ENCODE measurements at places on chromosomes 7 and 10. TPM values are rescaled to one million over a fixed set of nuclear protein-coding genes. Genes with fewer than 3 reads are reported as not detected.

Gene PTPRE
- 28.2 TPM for total RNA-seq

Gene TAF3
- 12.4 TPM for total RNA-seq

- no peak for DNase-seq
- peak overlapping the region; percentile 56 for H3K27ac ChIP-seq
- H3K4me3 ChIP-seq, result no peak overlapping the region
- H3K4me1 ChIP-seq, result peaks cover 79% of the 10 kb centered on the region
- no peaks in the 10 kb centered on the region for H3K27me3 ChIP-seq
- peaks cover 14% of the 10 kb centered on the region for H3K36me3 ChIP-seq
Observed at GRCh38 chr10:22700489-22700888, 13.9 kb downstream of the PIP4K2A start.

GRCh38 chr10:69716711-69717560, 84.8 kb upstream of the COL13A1 start:
- no peaks in the 10 kb centered on the region for H3K4me1 ChIP-seq
- H3K27me3 ChIP-seq, result peaks cover 5% of the 10 kb centered on the region
- no peak for DNase-seq
- H3K27ac ChIP-seq, result no peak overlapping the region

DNA sequence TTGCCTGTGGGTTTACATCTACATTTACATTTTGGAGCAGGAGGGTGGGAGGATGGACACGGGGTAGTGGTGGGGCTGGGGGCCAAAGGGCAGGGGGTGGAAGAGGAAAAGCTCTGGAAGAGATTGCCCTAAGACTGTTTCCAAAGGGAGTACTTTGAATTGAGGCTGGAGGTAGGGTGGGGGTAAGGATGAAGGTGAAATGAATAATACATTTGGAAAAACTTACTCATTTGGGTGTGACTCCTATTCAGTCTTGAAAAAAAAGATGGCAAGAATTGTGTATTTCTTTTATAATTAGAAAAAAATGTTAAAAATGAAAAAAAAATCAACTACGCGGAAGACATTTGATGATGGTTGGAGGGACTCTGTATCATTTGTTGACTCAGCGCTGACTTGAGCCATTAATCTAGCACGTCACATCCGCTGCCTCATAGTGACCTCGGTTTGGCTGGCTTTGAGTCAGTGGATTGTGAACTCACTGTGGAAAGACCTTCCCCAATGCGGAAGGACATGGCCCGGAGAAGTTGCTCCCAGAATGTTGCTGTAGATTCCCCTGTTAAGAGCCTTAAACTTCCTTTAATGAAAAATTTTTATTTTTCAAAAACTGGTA, 2.8 kb downstream of the FAM180A start:
- H3K4me1 ChIP-seq, result no peaks in the 10 kb centered on the region
- H3K4me3 ChIP-seq, result no peak overlapping the region
- peaks cover 8% of the 10 kb centered on the region for H3K27me3 ChIP-seq
- H3K36me3 ChIP-seq, result no peaks in the 10 kb centered on the region
- H3K27ac ChIP-seq, result no peak overlapping the region

Gene ACTR3C
- total RNA-seq, result 10.1 TPM

DNA sequence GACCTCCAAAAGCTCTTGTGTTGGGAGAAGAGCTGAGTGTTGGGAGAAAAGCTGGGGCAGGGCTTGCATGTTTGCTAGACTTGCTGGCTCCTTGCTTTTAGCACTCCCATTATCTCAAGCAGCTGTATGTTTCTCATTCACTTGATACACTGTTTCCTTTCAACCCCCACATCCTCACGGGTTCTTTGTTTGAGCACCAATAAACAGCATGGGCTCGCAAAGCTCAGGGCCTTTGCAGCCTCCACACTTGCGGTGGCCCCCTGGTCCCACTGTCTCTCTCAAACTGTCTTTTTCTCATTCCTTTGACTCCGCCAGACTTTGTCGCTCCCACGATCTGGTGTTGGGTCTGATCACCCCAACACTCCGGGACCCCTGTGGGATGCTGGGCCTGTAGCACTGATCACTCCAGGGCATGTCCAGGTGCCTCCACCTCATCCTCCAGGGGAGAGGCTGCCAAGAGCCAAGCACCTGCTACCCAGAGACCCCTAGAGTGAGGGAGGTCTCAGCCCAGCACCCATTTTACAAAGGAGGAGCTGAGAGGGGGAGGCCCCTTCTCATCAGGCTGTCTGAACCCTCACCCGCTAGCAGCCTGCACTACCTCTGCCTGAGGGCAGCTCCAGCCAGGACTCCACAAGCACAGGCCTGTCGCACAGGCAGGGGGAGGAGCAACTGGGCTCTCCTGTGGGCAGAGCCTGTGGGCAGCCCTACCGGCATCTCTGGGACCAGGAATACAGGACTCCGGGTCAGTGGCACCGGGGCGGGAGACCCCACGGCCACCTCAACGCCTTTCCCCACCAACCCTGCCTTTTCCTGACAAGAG, 49.1 kb upstream of the MSMB start:
- no peak overlapping the region for H3K27ac ChIP-seq
- no peak overlapping the region for H3K4me3 ChIP-seq
- H3K27me3 ChIP-seq, result no peaks in the 10 kb centered on the region
- peaks cover 26% of the 10 kb centered on the region for H3K4me1 ChIP-seq
- no peaks in the 10 kb centered on the region for H3K36me3 ChIP-seq
- DNase-seq, result no peak

GRCh38 chr10:68088740-68089139, 13.7 kb upstream of the HERC4 start:
- DNase-seq, result no peak
- peaks cover 1% of the 10 kb centered on the region for H3K4me1 ChIP-seq
- no peaks in the 10 kb centered on the region for H3K27me3 ChIP-seq
- H3K36me3 ChIP-seq, result no peaks in the 10 kb centered on the region
- no peak overlapping the region for H3K4me3 ChIP-seq
- no peak overlapping the region for H3K27ac ChIP-seq

- no peaks in the 10 kb centered on the region for H3K36me3 ChIP-seq
- H3K4me3 ChIP-seq, result no peak overlapping the region
- no peaks in the 10 kb centered on the region for H3K4me1 ChIP-seq
- no peak for DNase-seq
Observed at GRCh38 chr7:146314962-146315361, 198.4 kb downstream of the CNTNAP2 start.

GRCh38 chr10:124354411-124355382, 64.0 kb downstream of the OAT start:
- peak overlapping the region; percentile 88 for H3K4me3 ChIP-seq
- H3K27me3 ChIP-seq, result peaks cover 7% of the 10 kb centered on the region
- DNase-seq, result no peak
- H3K4me1 ChIP-seq, result peaks cover 9% of the 10 kb centered on the region

DNA sequence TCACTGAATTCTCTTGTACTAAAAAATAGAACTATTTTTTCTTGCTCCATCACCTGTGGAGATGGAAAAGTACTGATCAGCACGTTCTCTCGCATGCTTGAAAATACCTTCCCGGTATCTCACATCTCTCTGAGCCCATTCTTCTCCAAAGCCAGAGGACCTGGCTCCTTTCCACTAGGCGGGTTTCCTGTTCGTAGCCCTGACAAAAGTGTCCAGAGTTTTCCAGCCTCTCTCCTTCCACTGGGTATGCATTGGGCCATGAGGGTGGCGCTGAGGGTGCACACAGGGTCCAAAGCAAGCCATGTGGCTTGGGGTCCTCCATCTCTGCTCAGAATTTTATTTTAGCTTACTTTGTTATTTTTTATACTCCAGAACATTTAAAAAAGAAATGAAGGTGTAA, 16.3 kb upstream of the SRGN start:
- no peak overlapping the region for H3K4me3 ChIP-seq
- H3K4me1 ChIP-seq, result no peaks in the 10 kb centered on the region
- H3K27me3 ChIP-seq, result no peaks in the 10 kb centered on the region
- no peaks in the 10 kb centered on the region for H3K36me3 ChIP-seq

- H3K27ac ChIP-seq, result no peak overlapping the region
- no peak overlapping the region for H3K4me3 ChIP-seq
Observed at GRCh38 chr7:127731431-127732080, 79.6 kb downstream of the SND1 start.

- no peak overlapping the region for H3K4me3 ChIP-seq
- peaks cover 6% of the 10 kb centered on the region for H3K27me3 ChIP-seq
- no peaks in the 10 kb centered on the region for H3K4me1 ChIP-seq
- no peaks in the 10 kb centered on the region for H3K36me3 ChIP-seq
Observed at GRCh38 chr7:108374899-108375298, 81.3 kb downstream of the NRCAM start.

DNA sequence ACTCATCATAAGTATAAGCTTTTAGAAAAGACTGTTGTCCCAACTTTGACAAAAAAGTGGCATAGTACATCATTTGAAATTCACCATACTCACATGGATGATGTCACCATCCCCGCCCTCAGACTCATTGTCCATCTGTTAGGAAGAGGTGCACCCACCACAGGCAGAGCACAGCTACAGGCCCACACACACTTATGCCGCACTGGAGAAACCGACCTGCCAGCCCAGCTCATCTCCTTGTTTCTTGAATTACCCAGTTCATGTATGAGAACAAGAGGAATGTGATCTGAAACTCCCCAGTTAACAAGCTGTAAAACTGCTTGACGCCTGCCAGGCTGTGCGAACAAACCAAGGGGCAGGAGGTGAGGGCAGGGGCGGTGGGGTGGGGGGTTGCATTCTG, 312.0 kb downstream of the DPP6 start:
- no peak overlapping the region for H3K27ac ChIP-seq
- no peaks in the 10 kb centered on the region for H3K27me3 ChIP-seq
- no peak for DNase-seq
- no peaks in the 10 kb centered on the region for H3K36me3 ChIP-seq
- H3K4me1 ChIP-seq, result no peaks in the 10 kb centered on the region

DNA sequence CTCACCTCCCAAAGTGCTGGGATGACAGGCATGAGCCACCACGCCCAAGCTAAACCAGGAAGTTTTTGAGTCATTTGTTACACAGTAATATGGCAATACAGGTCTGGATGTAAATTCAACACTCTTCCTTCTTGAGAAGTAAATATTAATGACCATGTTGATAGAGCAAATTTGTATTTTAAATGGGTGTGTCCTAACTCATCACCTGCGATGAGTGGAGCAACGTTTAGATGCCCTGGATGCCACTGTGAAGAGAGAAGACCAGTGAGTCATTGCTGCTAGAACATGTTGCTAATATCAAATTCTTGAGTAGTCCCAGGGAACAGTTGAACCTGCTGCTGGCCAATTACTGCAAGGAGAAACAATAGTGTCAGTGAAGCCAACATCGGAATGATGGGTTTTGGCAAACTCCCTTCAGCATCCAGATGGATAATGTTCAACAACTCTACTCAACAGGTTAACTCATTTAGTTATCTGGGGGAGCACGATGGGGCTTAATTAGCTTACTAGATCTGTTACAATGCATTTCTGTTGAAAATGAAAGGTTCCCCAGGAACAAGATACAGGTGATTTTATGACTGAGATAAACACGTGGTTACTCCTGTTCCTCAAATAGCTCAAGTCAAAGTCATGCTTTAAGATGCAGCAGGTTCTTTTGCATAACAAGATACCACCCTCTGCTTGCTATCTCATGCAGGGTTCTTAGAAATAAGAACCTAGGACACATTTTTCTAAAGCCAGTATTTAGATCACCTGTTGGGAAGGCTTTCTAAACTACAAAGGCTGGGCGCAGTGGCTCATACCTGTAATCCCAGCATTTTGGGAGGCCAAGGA, 146.8 kb downstream of the CALN1 start:
- no peak for DNase-seq
- H3K36me3 ChIP-seq, result no peaks in the 10 kb centered on the region
- no peaks in the 10 kb centered on the region for H3K27me3 ChIP-seq
- H3K4me3 ChIP-seq, result no peak overlapping the region

DNA sequence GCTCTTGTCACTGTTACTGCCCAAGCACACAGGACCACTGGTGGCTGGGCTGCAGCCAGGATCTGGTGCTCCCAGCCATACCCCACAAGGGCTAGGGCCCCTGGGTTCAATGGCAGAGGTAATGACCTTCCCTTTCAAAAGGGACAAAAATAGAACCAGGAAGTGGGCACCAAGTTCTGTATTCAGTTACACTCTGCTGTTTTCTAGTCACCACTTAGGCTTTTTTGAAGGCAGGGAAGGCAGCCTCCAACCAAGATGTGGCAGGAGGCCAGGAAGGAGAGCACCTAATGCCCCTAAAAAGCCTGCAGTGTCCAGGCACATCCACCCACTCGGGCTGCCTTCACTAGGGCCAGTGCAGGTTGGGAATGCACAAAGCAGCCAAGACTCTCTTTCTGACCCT, 47.8 kb downstream of the NOD1 start:
- no peak for DNase-seq
- no peak overlapping the region for H3K4me3 ChIP-seq
- no peaks in the 10 kb centered on the region for H3K27me3 ChIP-seq
- peaks cover 75% of the 10 kb centered on the region for H3K4me1 ChIP-seq
- H3K36me3 ChIP-seq, result peaks cover 63% of the 10 kb centered on the region

GRCh38 chr7:80008039-80008438, 126.6 kb upstream of the GNAI1 start:
- H3K36me3 ChIP-seq, result no peaks in the 10 kb centered on the region
- no peaks in the 10 kb centered on the region for H3K27me3 ChIP-seq
- H3K4me3 ChIP-seq, result no peak overlapping the region

GRCh38 chr7:100372256-100372655, 1.0 kb upstream of the PILRA start:
- no peak for DNase-seq
- peaks cover 73% of the 10 kb centered on the region for H3K4me1 ChIP-seq
- H3K4me3 ChIP-seq, result no peak overlapping the region
- peak overlapping the region; percentile 91 for H3K27ac ChIP-seq

DNA sequence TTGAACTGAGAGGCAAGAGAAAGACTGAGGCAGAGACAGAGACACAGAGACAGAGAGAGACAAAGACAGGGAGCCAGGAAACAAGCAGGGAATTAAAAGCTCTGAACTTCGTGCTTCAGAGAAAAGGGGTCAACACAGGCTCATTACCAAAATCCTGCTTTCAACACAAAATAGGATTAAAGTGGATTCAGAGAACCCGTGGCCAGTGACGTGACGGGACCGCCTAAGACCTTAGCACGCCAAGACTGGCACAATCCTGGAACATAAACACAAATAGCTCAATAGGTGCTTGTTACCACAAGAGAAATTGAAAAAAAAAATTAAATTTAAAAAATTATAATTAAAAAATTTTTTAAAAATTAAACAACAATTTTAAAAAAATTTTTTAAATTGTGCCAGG, 21.5 kb downstream of the ASB13 start:
- H3K4me1 ChIP-seq, result peaks cover 25% of the 10 kb centered on the region
- no peak for DNase-seq
- H3K4me3 ChIP-seq, result no peak overlapping the region

DNA sequence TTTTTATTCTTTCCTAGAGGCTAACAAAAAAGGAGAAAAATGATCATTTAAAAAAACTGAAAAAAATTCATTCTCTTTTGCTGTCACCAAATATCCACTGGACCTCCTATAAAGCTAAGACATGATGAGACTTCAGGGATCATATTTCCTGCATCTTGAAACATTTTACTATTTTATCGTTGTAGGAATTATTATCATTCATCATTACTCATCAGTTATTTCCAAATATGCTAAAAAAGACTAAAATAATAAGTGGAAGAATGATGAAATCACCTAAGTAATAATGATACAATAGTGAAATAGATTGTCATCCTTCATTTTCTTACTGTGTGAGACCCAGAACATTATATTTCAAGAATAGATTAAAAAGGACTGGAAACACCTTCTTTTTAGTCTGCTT, 28.3 kb downstream of the TAF3 start:
- H3K36me3 ChIP-seq, result peaks cover 20% of the 10 kb centered on the region
- no peak overlapping the region for H3K27ac ChIP-seq
- no peak for DNase-seq
- H3K4me3 ChIP-seq, result no peak overlapping the region

Gene LRRD1
- total RNA-seq, result not detected

Gene CPA2
- not detected for total RNA-seq
